ENCODE measurements at places on chromosomes 6 and 20.

GRCh38 chr6:136655239-136656014 lies 105.2 kb upstream of the MAP7 start:
- DNase-seq: no peak

DNA sequence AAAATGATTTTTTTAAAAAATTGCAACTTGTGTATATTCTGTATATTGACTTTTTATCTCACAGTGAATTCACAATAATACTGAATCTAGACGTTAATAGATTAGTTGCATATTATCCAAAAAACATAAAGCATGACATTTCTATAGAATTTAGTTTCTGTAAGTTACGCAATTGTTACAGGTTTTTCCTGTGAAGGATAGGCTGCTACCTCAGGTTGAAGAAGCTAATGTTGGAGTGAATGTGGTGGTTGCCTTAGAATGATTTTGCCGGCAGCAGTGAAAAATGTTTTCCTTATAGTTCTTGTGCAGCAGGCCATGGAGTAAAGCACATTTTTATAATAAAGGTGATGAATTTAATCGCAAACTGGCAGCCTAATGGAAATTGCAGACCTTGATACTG lies 20.5 kb downstream of the QKI start:
- DNase-seq: no peak

DNA sequence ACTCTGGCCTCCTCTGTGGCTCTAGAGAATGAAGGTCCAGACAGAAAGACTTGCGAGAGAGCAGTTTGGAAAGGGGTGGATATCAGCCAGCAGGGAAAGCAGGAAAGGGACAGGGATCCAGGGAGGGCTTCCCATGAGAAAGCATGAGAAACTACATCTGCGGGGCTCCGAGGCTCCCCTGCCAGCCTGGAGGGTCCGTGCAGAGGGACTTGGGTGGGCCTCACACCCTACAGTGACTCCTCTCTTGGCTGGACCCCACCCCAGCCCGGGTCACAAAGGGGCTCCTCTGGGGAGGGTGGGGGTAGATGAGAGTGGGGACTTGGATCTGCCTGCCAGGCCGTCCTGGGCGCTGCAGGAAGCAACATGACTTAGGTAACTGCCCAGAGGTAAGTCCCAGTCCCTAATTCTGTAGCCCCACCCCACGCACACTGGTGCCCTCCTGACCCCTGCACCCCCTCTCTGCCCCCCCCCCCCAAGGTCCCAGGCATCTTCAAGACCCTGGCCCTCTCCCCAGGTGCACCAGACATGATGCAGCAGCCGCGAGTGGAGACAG lies at the start of gene TMEM239:
TSS of gene TMEM239 (plus strand) at position 335 of the 553 bp plus-strand sequence. CDS start at position 526, 191 bp downstream.
- DNase-seq: no peak

GRCh38 chr6:169824021-169824420 lies 72.6 kb downstream of the ERMARD start:
- no peak for DNase-seq

- DNase-seq: no peak
Observed at GRCh38 chr20:37907330-37907676, 4.4 kb downstream of the VSTM2L start.

- no peak for DNase-seq
Observed at GRCh38 chr20:17797161-17797560, 97.4 kb downstream of the BANF2 start.

- no peak for DNase-seq
Observed at GRCh38 chr20:34636648-34637047, 40.2 kb downstream of the PIGU start.

DNA sequence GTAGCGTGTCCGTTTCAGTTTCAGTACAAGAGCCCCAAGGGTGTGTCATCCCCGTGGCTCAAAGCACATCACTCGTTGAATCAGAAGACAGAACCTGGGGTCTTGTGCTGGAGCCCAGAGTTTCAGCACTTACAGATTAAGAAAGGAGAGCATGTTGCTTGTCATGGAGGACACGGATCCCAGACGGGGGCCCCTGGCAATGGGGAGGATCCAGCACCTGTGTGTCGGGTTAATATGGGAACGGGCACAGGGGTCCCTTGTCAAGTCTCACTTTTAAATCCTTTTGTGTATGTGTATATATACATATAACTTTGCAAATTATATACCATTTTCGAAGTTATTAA lies 23.4 kb downstream of the THBS2 start:
- no peak for DNase-seq

GRCh38 chr20:35307666-35308653 lies 15.7 kb upstream of the FAM83C start:
- DNase-seq: no peak

GRCh38 chr6:96760153-96760687 lies 77.1 kb downstream of the GPR63 start:
- DNase-seq: no peak

DNA sequence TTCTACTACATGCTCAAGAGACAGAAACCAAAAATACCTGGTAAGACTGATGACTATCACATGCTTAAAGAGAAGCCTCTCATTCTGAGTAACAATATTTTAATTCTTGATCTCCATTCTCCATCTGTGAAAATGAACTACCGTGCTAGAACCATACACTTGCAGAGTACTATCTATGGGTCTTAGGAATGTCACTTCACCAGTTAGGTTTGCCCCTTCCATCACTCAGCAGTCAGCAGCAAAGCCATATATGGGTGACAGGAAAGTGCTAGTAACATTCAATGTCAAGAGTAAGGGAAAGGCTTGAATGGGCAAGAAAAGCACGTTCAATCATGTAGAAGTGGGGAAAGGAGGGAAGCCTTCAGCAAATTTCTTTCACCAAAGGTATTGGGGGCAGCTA lies 2.3 kb downstream of the DNAAF9 start:
- no peak for DNase-seq

DNA sequence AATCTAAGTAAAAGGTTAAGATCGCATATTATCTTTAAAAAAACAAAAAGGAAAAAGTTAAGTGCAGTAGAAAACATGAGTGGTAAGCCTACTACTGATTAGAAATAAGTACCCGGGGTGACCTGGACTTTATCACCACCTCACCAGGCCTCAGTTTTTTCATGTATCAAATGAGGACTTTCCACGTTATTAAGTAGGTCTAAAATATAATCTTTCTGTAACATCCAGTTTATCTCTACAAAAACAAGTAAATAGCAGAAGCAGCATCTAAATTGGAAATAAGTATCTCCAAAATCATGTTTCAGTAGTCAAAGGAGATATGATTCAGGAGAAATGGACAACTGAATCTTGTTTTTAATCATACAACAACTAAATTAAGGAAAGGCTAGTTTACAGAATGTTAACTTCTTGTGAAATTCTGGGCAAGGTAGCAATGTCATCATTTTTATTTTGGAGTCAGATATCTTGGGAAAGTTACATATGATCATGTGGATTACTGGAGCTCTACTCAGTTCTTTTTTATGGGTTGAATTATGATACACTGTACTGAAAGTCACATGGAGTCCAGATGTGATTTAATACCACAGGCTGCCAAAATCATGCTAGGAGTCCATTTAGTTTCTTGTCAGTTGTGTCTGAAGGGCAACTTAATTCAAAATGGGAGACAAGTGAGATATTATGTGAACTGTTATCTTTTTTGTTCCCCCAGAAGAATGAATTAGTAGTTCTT lies 114.7 kb upstream of the PRL start:
- peak; percentile 30 for DNase-seq

DNA sequence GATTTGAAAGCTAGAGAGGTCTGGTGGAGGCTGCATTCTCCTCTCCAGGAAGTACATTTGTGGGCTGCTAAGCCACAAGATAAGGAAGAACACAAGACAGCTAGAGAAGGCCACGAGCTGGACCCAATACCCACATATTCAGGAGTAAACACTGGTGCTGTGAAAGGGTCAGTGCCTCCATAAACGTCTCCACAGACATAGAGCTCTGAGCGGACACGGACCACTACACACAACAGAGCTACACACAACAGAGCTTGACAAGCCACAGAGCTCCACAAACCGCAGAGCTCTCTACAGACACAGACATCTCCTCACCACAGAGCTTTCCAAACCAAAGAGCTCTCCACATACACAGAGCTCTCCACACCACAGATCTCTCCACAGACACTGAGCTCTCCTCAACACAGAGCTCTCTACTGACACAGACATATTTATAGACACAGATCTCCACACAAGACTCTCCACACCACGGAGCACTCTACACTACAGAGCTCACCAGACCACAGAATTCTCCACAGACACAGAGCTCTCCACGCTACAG lies 51.9 kb downstream of the ERMARD start:
- no peak for DNase-seq

GRCh38 chr6:14885498-14885897 lies 360.4 kb upstream of the JARID2 start:
- DNase-seq: no peak

DNA sequence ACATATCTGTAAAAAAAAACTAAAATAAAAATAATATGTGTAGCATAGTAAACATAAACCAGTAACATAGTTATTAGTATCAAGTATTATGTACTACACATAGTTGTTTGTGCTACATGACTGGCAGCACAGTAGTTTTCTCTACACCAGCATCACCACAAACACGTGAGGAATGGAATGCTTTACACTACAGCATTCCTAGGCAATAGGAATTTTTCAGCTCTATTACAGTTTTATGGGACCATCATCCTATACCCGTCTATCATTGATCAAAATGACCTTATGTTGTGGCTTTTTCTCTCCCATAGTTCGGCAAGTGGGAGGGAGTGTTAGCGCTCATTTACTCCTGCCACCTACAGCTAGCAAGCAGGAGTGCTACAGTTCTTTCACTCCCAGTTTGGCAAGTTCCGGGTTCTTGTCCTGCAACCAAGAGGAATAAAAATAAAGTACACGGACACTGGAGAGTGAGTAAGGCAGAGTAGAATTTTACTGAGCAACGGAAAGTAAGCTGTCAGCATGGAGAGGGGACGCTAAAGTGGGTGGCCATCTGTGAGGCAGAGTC lies 196.8 kb upstream of the HSF2 start:
- no peak for DNase-seq

DNA sequence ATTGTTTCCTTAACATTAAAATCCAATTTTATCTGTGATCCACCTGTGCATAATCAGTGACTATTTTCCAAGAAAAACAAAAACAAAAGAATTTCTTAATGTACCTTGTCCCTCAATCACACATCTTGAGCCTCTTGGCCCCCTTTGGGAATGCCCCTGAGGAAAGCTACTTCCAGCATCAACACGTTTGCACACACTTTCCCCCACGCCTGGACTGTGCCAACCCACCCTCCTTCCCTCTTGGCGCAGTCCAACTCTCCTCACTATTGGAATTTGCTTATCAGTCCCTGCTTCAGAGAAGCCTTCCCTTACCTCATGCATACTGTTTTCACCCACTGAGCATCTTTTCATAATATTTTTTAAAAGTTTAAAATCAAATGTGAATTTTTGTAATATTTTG lies 389.4 kb upstream of the NRSN1 start:
- DNase-seq: no peak

DNA sequence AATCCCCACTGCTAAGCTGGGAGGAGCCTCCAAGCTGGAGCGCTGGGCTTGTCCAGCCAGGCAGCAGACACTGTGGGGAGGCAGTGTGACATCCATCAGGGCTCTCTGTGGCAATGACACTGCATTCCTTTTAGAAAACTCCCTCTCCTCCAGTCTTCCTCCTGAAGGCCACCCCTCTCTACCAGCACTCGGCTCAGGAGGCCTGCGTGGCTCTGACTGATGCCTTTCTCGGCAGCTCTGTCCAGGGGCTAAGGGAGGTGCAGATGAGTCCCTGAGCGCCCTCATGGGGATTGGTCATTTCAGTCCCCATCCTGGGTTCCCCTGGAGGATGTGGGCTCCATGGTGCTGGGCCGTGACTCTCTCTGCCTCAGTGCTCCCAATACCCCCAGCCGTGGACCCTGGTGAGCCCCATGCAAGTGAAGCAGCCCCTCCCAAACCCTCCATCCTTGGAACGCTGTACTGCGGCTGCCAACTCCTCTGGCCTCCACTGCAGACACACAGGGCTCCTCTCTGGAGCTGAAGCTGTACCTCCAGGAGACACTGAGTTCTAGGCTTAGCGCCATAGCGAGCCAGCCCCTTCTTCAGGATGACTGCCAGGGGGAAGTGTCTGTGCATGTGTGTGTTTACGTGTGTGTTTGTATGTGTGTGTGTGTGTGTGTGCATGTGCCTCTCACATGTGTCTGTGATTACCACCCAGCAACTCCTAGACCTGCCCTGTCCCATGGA lies 209.6 kb downstream of the ERMARD start:
- DNase-seq: no peak

DNA sequence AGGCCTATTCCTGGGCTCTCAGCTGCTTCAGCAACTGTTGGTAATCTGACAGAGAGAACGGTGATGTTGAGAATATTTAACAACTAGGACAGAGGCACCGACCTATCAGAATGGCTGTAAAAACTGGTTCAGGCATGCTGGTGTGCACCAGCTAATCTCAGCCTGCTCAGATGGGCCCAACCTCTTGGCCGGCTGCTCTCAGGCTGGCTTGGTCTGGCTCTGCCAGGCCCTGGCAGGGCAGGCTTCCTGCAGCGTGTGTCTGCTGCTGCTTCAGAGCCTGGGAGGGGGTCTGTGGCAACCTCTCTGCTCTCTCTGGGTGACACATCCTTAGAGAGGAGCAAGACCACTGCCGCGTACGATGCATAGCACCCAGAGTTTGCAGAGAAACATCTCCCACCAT lies 4.8 kb downstream of the SLC2A12 start:
- no peak for DNase-seq

GRCh38 chr6:107877968-107878367 lies 53.9 kb upstream of the SCML4 start:
- no peak for DNase-seq

GRCh38 chr6:48474136-48474535 lies 363.1 kb upstream of the PTCHD4 start:
- DNase-seq: no peak

DNA sequence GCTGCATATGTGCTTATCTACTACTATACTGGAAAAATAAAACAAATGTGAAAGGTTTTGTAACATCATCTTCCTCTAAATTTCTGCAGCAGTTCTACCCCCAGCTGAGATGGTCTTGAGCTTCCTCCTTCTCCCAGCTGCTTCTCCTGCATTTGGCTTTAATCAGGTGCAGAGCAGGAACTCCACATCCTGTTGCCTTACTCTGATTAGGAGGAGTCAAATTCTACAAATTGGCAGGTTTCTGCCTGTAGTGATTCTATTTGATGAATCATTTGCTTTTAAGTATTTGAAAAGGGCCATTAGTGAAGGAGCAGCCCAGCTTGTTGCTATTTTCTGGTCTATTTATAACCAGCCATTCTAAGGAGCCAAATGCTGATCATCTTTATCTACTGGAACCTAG lies 224.5 kb downstream of the GMDS start:
- peak; percentile 5 for DNase-seq

GRCh38 chr20:64196847-64197306 lies 32.6 kb downstream of the MYT1 start:
- DNase-seq: no peak
